AG10803 (cell line): ENCODE measurements at places on chromosomes 12 and 14.

- DNase-seq = no peak
These were observed 556.4 kb downstream of the SLC6A15 start for GRCh38 chr12:84356224-84356623.

DNA sequence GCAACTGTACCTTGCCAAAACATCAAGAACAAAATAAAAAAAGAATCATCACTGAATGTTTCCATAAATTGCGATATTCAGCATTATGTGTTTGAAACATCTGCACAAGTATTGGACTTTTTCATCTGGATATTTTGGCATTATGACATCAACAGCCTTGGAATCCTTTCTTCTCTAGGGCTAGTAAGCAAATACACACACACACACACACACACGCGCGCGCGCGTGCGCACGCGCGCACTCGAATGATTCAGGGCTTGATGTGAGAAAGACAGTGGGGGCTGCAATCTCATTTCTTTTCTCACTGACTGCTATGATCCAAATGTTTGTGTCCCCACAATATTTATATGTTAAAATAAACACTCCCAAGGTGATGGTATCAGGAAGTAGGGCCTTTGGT lies 90.0 kb upstream of the SLC38A4 start:
- peak; percentile 95 for DNase-seq

DNA sequence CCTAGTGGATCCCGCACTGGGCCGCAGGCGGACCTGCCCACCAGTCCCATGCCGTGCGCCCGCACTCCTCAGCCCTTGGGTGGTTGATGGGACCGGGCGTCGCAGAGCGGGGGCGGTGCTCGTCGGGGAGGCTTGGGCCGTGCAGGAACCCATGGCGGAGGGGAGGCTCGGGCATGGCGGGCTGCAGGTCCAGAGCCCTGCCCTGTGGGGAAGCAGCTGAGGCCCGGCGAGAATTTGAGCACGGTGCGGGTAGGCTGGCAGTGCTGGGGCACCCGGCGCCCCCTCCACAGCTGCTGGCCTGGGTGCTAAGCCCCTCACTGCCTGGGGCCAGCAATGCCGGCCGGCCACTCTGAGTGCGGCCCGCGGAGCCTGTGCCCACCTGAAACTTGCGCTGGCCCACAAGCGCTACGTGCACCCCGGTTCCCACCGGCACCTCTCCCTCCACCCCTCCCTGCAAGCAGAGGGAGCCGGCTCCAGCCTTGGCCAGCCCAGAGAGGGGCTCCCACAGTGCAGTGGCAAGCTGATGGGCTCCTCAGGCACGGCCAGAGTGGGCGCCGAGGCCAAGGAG lies 100.8 kb downstream of the PLEKHA5 start:
- DNase-seq = no peak

- no peak for DNase-seq
These were observed 67.3 kb upstream of the GALNT9 start for GRCh38 chr12:132396657-132397056.

DNA sequence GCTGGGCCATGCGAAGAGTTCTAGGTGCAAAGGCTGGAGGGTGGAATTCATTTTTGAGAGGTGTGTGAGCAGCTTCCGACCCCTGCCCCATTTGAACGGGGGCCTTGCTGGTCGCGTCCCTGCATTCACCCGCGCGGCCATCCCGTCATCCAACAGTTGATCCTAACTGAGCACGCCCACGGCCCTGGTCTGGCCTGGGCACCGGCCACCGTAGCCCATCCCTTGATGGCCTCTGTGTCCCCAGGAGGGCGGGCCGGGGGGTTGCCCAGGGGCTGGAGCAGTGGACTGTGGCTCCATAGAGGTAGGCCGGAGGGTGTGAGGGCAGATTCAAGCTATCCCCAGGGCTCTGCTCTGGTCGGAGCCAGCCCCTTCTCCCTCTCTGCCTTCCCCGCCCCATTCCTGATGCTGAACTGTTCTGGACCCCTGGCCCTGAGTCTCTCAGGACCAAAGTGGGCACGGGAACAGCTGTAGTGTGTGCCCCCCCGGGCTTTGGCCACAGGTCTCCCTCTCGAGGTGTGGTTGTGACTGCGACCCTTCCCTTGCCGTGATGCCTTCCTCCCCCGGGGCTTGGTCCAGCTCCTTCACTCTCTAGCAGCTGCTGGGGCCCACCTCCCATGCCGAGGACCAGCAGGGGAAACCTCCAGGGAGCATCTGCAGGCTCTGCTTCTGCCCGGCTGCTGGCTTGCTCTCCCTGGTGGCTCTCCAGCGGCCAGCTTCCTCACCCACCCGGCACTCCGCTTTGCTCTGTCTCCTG lies 9.1 kb downstream of the MEG3 start:
- DNase-seq = no peak

- peak; percentile 4 for DNase-seq
These were observed 105.1 kb downstream of the NDUFA12 start for GRCh38 chr12:94898388-94898787.

DNA sequence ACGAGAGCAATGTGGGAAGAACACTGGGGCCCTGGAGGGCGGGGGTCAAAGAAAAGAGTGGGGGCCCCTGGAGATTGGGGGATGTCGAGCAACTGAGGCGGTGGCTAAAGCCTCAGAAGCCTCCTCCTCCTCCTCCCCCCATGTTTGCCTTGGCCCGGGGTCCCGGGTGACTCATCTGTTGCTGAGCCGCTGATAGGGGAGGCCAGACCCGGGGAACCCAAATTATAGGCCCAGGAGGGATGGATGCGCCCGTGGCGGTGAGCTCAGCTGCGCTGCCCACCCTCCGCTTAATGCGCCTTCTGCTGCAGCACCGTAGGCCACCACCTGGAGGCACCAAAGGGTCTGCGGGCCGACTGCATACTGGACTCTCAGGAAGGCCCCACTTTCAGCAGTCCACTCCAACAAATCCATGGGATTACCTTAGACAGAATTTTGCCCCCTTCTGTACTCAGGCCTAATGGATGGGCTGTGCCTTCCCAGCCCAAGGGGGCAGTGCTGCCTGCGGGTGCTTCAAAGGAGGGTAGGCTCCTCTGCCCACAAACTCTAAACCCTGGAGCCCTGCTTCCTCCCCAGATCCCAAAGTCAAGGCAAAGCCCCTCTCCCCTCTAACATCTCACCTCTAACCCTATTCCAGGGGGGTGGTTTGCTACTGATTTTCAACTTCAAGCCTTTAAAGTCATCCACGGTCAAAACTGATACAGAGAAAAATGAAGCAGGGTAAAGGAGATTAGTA lies 2.6 kb upstream of the WNT10B start:
- no peak for DNase-seq

DNA sequence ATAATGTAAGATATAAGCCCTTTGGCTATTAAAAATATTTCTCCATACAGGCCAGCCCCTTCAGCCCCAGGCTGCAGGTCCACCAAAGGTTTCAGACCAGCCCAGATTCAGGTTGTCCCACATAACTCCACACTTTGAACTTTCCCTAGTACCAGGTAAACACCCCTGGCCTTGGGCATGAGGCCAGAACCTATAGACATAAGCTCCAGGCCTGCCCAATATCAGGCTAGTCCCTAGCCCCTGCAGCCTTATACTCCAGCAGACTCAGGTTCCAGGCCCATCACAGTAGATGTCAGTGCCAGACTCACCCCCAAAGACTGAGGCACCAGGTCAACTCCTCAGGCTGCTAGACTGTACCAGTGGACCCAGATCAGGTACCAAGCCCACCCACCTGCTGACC lies 178.5 kb upstream of the DAAM1 start:
- DNase-seq = no peak

- no peak for DNase-seq
These were observed 267.1 kb upstream of the CRY1 start for GRCh38 chr12:107360482-107360881.
